Esophagus squamous epithelium (tissue), 5 donors: ENCODE measurements at places on chromosomes 3 and 15. TPM values are rescaled to one million over a fixed set of nuclear protein-coding genes. Genes with fewer than 3 reads are reported as not detected.

Gene KNL1
- total RNA-seq: 2.9 TPM

GRCh38 chr3:113249111-113249510 is 37.8 kb downstream of the BOC start:
- no peak for DNase-seq

DNA sequence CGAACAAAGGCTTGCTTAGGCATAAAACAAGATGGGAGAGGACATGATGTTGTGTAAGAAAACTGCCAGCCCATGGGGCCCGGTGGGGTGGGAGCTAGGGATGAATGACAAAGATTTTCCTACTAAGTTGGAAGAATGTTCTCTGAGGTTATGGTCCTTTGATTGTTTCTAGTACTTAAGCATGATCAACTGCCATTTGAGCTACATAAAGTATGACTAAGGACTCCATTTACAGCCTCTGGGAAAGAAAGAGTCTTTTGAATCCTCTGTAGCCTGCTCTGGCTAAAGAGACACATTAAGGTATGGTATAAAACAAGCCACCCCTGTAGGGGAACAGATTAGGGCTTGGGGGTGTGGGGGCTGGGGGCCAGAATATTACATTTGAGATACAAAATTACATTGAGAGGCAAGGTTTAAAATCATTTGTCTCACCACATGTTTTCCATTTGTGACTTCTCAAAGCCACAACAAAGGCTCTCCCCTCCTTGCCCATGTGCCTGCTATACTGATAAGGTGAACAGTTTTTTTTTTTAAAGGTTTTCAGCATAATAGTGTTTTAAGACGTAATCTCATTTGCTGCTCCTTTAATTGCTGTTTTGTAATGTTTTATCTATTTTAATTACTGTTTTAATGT is 323.4 kb downstream of the CHST2 start:
- DNase-seq: no peak

DNA sequence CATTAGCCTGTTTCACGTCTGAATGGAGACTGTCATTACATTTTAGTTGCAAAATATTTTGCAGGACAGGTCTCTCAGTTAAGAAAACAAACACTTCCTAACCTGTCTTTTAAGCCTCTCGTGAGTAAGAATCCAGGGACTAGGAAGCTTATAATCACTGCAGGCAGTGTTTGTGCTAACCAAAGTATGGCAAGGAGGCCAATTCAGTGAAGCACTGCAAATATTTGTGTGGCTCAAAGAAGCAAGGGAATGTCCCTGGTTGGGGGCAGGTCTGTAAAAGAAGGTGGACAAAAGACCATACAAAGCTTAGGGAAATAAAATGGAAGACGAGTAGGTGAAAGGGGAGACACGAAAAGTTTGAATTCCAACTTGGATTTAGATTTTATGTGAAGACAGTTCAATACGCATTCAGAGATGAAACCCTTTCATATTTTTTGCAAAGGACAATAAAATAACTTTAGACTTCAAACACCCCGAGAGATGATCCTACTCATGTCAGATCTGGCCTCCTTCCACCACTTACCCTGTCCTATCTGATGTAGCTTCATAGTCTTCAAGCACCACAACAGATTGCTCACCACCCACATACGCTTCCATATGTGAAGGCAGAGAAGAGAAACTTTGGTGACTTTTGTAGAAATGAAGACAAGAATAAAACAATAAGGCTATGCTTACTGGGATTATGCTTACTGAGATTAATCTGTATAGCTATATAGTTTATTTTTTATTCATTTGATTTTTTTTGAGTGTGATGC is 240.9 kb downstream of the TUSC7 start:
- DNase-seq: no peak

- DNase-seq: no peak
Observed at GRCh38 chr15:87502173-87502572, 754.4 kb downstream of the NTRK3 start.

Gene SLC12A1
- total RNA-seq: not detected

Gene CCNB2
- 12.2 TPM for total RNA-seq

DNA sequence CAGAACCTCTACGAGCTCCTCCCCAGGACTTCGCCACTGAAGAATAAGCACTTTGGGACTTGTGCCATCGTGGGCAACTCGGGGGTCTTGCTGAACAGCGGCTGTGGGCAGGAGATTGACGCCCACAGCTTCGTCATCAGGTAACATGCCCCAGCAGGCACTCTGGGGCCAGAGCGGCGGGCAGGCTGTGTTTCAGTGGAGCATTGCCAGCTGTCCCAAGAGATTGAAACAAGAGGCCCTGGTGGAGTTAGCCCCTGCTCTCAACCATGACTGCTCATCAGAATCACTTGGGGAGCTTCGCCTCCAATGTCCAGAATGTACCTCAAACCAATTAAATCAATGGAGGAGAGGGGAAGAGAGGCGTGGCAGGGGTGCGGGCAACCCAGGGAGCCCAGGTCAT is 44.8 kb downstream of the ST8SIA2 start:
- no peak for DNase-seq
